ENCODE measurements at places on chromosomes 2 and 18.

GRCh38 chr2:166375736-166376487, at the start of gene SCN9A:
Gene SCN9A, minus strand, starts transcription at chr2:166375944. Its CDS starts 64,188 bp downstream, at chr2:166311756.
- DNase-seq = no peak

DNA sequence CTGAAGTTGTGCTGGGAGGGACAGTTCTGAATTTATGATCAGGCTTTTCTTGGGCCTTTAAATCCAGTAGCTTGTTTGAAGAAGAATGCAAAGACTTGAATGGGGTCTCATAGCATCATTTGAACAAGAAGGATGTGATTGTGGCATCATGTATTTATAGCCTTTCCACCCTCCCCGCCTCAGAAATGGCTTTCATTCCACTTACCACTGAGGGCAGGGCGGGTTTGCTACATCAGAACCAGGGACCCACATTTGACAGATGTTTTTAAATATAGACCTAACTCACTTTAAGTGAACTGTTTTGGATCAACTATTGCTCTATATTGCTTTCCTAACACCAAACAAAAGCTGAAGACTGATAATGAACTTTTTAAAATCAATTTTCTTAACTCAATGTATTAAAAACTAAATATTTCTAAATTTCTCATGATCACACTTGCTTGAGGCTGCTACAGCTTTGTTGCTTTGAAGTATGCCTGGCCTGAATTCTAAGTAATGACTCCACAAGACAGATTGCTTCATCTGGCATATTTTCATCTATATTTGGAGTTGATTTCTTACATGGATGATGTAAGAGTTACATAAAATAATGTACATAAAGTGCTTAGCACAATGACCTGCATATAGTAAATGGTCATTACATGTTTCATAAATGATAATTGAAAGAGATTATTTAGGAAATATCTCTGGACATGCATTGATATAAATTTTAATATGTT, 1552.9 kb upstream of the SLC39A10 start:
- DNase-seq = no peak

GRCh38 chr2:152566728-152567069, 150.6 kb downstream of the PRPF40A start:
- DNase-seq = no peak

DNA sequence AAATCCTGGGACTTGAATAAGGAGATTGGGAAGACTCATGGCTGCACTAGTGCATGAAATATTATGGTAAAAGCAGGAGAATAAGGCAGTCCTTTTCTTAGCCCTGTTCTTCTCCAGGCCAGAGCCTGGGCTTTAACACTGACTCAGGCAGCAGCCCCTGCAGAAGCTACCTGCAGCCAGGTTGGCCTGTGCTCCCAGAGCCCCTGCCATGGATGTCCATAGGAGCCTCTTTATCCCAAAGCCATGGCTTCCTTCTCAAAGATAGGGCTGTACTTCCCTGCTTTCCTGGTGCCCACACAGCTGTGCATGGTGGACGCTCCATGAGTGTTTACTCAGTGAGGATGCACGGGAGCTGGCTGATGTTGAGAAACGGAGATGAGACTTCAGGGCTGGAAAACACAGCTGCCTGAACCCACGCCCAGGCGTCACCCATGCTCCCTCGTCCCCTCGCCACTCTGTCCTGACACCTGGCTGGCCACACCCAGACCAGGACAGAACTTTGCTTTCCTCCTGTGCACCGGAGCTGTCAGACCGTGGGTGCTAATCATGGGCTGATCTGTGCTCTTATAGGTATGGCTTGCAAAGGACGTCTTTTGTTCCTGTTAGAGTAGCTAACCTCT, 135.5 kb downstream of the GLI2 start:
- DNase-seq = no peak

- DNase-seq = no peak
Measured at GRCh38 chr2:40226637-40227036, 225.3 kb downstream of the SLC8A1 start.

GRCh38 chr2:134338208-134338607, 84.3 kb downstream of the MGAT5 start:
- no peak for DNase-seq

GRCh38 chr2:235433860-235434259, 60.0 kb upstream of the AGAP1 start:
- DNase-seq = no peak

- DNase-seq = no peak
Measured at GRCh38 chr2:128309280-128310093, 9.2 kb downstream of the HS6ST1 start.

DNA sequence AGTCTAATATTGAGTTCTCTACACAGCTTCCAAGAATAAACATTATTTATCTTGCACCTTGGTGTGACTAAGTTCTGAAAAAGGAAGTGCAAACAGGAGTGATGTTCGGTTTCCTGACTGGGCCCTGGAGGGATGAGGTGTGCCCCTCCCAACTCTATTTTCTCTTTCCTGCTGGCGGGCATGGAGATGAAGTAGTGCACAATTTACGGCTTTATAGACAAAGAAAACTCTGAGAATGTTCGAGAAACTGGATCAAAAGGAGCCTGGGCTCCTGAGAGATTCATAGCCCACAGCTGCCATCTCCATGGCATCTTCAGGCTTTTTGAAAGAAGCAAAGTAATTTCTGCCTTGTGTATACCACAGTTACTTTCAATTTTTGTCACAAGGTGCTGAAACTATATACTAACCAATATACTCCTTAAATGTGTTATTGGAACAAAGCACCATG, 22.3 kb downstream of the LRATD1 start:
- DNase-seq = no peak

- no peak for DNase-seq
Measured at GRCh38 chr18:3411854-3412268, 38.1 kb upstream of the TGIF1 start.

DNA sequence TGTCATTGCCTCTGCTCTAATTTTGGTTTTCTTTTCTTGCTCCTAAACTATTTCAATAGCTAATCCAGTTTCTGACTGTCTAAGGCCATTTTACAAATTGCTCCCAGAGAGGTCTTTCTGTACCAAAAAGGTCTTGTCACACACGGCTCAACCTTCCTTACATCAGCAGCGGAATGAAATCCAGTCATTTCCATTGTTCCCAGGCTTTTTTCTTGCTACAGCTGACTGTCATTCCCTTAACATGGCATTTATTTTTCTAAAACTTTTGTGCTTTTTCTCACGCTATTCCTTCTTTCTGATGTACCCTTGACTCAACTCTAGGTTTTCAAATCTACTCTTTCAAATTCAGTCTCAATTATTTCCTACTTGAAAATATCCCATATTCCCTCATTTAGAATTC, 24.3 kb downstream of the FAM171B start:
- no peak for DNase-seq

DNA sequence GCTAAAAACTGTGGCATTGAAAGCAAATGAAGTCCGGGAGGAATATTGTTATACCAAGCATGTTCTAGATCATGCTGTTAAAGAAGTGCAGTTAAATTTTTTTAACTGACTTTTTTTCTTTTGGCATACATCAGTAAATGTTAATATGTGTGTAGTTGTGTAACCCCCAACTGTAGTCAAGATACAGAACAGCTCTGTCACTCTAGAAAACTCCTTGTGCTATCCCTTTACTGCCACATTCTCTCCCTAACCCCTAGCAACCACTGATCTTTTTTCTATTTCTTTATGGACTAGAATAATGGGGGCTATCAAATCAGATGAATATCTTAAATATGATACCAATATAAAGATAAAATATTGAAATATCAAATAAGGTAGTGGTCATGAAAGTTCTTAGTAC, 46.4 kb downstream of the LCLAT1 start:
- no peak for DNase-seq

- no peak for DNase-seq
Measured at GRCh38 chr2:64932371-64933216, 56.6 kb upstream of the SLC1A4 start.

GRCh38 chr2:229265727-229266126, 5.4 kb downstream of the PID1 start:
- DNase-seq = no peak

- no peak for DNase-seq
Measured at GRCh38 chr18:14941792-14942191, 193.8 kb downstream of the ANKRD30B start.

DNA sequence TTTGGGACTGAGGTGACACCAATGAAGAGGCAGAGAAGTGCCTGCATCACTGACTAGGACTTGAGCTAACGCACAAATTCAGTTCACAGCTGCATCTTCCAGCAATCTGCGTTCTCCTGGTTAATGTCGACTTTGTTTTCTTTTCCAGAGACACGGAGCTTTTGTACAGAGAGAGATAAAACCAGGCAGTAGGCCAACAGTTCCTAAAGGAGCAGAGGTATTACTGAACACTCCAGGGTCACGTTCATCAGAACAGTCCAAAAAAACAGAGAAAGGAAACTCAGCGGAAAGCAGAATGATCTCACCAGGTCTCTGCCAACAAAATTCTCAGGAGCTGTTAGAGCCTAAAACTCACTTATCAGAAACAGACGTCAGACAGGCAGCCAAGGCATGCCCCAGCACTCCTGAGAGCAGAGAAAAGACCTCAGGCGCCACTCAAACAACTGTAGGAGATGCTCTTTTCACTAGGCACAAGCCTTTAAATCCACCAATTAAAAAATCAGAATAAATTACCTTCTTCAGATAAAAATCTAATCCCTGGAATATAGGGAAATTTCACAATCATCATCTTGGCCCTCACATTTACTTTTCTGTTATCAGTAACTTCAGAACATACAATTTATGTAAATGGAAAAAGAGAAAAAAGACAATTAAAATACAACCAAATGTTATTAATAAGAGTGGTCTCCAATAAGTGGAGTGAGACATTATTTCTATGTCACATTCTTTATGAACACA, 95.9 kb upstream of the SPTBN1 start:
- DNase-seq = no peak

GRCh38 chr18:10928011-10928771, 221.2 kb downstream of the PIEZO2 start:
- no peak for DNase-seq

- DNase-seq = no peak
Measured at GRCh38 chr2:22209545-22209944, 1085.8 kb downstream of the TDRD15 start.

- no peak for DNase-seq
Measured at GRCh38 chr18:9757827-9758621, 49.9 kb downstream of the RAB31 start.

GRCh38 chr2:7209757-7210555, 292.7 kb downstream of the RNF144A start:
- DNase-seq = no peak

GRCh38 chr2:33607251-33607721, 8.2 kb upstream of the FAM98A start:
- no peak for DNase-seq

- DNase-seq = no peak
Measured at GRCh38 chr2:209411296-209411695, 12.6 kb upstream of the MAP2 start.

GRCh38 chr2:236825989-236826510, 256.4 kb downstream of the ACKR3 start:
- no peak for DNase-seq

DNA sequence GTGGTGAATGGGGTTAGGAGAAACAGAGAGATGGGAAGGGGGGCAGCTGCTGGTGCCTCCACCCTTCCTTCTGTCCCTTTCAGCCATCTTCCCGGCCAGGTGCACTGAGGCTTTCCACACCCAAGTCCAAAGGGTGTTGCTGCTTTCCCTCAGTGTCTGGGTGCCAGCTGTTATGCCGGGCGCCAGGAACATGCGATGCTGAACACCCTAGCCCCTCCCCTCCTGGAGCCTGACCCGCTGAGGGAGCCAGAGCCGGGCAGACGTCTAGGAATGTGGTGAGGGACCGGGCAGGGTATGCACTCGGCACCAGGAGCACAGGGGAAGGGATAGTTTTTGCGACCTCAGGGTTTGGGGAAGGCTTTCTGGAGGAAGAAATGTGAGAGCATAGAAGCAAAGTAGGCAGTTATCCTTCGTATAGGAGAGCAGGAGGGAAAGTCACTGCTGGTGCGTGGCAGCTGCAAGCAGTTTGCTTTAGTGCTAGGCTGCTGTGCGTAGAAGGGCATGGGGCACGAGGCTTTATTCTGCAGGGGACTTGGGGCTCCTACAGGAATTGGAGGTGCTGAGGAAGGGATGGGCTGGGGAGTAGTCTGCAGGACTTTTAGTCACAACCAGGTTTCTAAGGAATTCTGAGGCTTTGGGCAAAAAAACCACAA, 147.7 kb downstream of the TSN start:
- DNase-seq = no peak
